Activated T-cell treated with anti-CD3 and anti-CD28 coated beads, Interleukin-2, amount 50 U/mL, for 72 hours (primary cell): ENCODE measurements at places on chromosomes 3 and 15. TPM values are rescaled to one million over a fixed set of nuclear protein-coding genes. Genes with fewer than 3 reads are reported as not detected.

- no peak for DNase-seq
- H3K27ac ChIP-seq, result no peak overlapping the region
- no peaks in the 10 kb centered on the region for H3K4me1 ChIP-seq
- no peak overlapping the region for H3K4me3 ChIP-seq
Measured at GRCh38 chr3:160643994-160644393, 33.0 kb upstream of the ARL14 start.

GRCh38 chr3:177836671-177837070 is 639.4 kb upstream of the TBL1XR1 start:
- no peaks in the 10 kb centered on the region for H3K36me3 ChIP-seq
- no peak overlapping the region for H3K4me3 ChIP-seq
- H3K27ac ChIP-seq, result no peak overlapping the region
- no peak for DNase-seq
- H3K4me1 ChIP-seq, result peaks cover 17% of the 10 kb centered on the region

GRCh38 chr3:154334973-154335420 is 10.7 kb upstream of the DHX36 start:
- H3K36me3 ChIP-seq, result no peaks in the 10 kb centered on the region
- no peak overlapping the region for H3K27ac ChIP-seq
- H3K4me3 ChIP-seq, result no peak overlapping the region
- DNase-seq, result no peak

DNA sequence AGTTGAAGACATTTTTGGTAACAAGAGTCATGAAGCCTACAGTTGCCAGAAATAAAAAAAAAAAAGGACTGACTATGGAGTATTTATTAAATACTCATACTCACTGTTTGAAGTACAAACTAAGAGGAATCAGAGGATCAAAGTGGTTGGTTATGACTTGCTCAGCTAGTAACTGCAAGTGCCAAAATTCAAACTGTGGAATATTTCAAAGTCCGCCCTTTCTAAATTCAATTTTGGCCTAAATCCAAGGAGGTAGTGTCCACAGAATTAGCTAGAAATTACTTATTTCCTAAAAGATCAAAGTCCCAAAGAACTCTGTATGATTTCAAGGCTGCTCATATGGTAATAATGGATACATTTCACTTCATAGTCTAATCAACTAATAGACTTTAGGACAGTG is 274.5 kb downstream of the ZBTB20 start:
- H3K4me1 ChIP-seq, result peaks cover 8% of the 10 kb centered on the region
- H3K4me3 ChIP-seq, result no peak overlapping the region
- DNase-seq, result no peak
- H3K27me3 ChIP-seq, result no peaks in the 10 kb centered on the region
- no peak overlapping the region for H3K27ac ChIP-seq

- H3K4me3 ChIP-seq, result no peak overlapping the region
- peaks cover 7% of the 10 kb centered on the region for H3K36me3 ChIP-seq
- DNase-seq, result no peak
- no peaks in the 10 kb centered on the region for H3K4me1 ChIP-seq
- H3K27me3 ChIP-seq, result no peaks in the 10 kb centered on the region
Measured at GRCh38 chr3:53092216-53092615, 38.0 kb downstream of the RFT1 start.

DNA sequence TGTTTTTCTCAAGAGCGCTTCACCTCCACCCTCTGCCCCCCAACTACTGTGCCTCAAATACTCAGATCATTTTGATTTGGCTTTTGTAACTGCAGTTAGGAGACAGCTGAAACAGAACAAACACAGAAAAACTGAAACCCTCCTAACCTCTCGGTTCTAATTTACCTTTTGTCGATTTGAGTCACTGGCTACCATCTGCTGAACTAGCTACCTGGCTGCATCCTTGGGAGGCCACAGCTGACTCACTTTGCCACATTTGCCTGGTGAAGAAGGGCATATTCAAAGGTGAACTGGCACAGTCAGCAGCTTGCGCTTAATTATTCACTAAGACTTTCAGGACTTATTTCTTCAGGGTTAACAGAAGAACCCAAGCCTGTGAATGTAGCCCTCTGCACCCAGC is 117.7 kb downstream of the FOXB1 start:
- DNase-seq, result peak; percentile 76
- H3K36me3 ChIP-seq, result no peaks in the 10 kb centered on the region
- H3K27ac ChIP-seq, result peak overlapping the region; percentile 18
- H3K4me1 ChIP-seq, result peaks cover 80% of the 10 kb centered on the region
- peak overlapping the region; percentile 69 for H3K4me3 ChIP-seq
- H3K27me3 ChIP-seq, result peaks cover 9% of the 10 kb centered on the region

DNA sequence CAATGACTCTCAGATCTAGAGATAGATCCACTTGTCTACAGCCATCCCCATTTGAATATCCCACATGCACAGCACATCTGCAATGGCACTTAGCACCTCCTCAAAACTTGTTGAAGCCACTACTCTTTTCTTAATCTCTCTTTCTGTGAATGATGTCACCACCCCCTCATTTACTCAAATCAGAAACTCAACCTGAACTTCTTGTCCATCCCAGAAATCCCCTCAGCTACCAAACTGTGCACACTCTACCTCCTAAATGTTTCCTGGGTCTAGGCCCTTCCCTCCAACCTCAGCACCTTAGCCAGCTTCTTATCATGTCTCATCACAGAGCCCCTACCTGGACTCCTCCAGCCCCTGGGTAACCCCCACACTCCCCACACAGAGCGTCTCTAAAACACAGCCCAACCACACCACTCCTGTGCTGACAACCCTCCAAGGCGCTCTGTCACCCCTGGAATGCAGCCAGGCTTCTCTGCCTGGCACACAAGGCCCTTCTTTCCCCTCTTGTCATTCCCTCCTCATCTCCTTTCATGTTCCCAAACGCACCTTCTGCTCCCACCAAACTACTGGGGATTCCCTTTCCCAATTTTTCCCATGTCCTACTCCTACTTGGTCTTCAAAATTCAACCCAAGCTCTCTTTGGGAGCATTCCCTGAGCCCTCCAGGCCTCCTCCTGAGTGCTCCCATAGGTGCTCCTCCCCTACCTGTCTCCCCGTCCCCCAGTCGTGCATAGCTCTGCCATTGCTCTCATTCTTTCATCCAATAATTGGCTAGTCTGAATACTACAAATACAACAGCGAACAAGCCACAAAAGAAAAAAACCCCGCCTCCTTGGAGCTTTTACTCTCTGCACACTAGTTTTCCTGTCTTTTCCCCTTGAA is 39.8 kb upstream of the ZBTB38 start:
- H3K36me3 ChIP-seq, result peaks cover 2% of the 10 kb centered on the region
- peaks cover 21% of the 10 kb centered on the region for H3K4me1 ChIP-seq
- DNase-seq, result peak; percentile 54
- H3K27me3 ChIP-seq, result no peaks in the 10 kb centered on the region

DNA sequence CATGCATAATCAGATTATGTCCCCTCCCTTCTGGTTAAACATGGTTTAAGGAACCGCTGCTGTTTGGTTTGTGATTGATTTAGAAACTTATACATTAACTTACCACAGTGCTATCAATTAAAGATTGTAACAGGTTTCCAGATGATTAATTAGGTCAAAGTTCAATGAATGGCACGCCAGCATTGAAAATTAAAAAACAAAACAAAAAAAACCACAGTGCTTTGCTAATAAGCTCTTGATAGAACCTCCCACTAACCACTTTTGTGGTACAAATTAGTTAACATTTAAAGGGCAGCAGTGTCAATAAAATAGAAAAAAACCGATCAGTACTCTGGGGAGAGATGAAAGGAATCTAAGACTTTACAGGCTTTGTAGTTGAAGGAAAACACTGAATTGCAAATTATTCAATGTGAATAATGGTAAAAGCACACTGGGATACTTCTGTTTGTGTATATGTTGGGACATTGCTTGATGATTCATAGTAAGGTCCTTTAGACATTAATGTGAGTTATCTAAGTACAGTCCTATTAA is 7.6 kb upstream of the C3orf38 start:
- H3K4me3 ChIP-seq, result peak overlapping the region; percentile 43
- H3K36me3 ChIP-seq, result peaks cover 4% of the 10 kb centered on the region
- peak overlapping the region; percentile 73 for H3K27ac ChIP-seq
- H3K4me1 ChIP-seq, result peaks cover 19% of the 10 kb centered on the region

DNA sequence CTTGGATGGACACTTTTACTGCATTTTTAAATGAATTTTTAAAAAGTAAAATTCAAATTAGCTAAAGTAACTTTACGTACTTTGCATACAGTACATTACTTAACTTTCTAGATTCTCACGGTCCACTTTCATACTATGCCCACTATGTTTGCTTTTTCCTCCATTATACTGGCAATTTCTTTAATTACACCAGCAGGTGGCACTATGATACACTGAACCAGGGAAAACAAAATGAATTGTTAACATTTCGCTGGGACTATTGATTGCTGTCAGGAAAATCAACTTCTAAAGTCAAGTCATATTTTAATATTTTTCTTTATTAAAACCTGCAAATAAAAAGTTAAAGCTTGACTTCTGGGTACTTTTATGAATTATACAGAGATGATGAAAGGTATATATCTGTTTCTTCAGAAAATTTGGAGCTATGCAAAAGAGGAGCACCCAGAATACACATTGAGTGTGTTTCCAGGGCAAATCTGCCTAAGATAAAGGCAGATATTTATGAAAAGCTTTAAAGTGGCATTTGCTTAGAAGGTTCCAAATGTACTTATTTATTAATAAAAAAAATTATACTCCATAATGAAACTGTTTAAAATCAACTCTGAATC is 21.8 kb upstream of the POU1F1 start:
- no peaks in the 10 kb centered on the region for H3K36me3 ChIP-seq
- H3K27ac ChIP-seq, result no peak overlapping the region

DNA sequence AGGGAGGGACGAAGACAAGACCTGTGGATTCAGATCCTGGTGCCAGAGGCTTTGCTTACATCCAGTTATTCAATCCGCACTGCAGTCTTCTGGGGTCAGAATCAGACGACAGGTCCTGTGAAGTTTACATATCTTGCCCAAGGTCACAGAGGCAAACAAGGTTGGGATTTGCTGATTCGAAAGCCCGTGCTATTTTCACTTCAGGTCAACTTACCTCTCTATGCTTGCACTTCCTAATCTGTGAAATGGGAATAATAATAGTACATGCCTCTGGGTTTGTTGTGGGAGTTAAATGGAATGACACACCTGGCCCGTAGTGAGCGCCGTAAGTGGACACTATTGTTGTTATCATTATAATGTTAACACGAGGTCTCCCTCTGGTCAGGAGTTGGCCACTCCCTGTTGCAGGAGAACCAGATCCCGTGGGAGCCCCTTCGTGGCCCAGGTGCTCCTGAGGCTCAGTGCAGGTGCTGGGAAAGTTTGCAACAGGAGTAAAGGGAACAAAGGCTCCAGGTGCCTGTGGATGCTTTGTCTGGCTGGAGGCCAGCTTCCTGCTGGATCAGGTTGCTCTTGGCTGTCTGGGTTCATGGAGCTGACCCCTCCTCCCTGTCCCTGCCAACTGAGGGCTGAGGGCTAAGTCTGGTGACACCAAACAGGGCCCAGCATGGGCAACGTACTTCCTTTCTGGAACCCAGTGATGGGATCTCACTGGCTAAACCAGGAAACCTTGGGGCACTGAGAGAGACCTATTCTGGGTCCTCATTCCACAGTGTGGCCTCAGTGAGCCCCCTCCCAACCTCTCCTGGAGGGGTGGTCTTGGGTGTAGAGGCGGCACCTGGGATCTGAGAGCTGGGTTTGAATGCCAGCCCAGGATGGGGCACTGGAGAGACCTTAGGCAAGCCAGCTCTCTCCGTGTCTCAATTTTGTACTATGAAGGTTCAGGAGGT is 40.1 kb upstream of the SEMA4B start:
- no peak for DNase-seq
- no peaks in the 10 kb centered on the region for H3K36me3 ChIP-seq
- peaks cover 15% of the 10 kb centered on the region for H3K27me3 ChIP-seq
- no peak overlapping the region for H3K4me3 ChIP-seq
- no peak overlapping the region for H3K27ac ChIP-seq

IL17RB gene
- total RNA-seq, result 2.1 TPM

COL8A1 gene
- not detected for total RNA-seq

LIPC gene
- 2.2 TPM for total RNA-seq

GRCh38 chr3:182117583-182117982 is 405.9 kb downstream of the SOX2 start:
- no peaks in the 10 kb centered on the region for H3K36me3 ChIP-seq
- no peaks in the 10 kb centered on the region for H3K4me1 ChIP-seq
- no peak for DNase-seq
- H3K4me3 ChIP-seq, result no peak overlapping the region
- no peak overlapping the region for H3K27ac ChIP-seq

DNA sequence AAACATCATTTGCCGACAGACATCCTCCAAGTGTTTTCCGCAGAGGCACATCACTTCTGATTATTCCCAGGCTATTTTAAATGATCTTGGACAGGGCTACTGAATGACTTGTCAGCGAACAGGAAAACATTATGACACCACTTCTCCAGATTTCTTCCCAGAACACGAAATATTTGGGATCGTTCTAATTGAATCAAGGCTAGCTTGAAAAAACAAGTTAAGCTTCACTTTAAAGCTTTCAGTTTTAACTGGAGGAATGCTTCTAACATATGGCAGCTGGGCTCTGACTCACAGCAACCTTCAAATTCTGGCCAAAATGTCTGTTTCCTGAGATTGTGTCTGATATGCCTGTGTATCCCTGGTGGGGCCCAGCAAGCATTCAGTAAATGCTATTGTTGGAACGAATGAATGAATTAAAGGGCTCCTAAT is 127.0 kb upstream of the ICE2 start:
- no peak overlapping the region for H3K27ac ChIP-seq
- no peak for DNase-seq
- no peaks in the 10 kb centered on the region for H3K36me3 ChIP-seq
- H3K4me3 ChIP-seq, result no peak overlapping the region
- peaks cover 14% of the 10 kb centered on the region for H3K4me1 ChIP-seq
- peaks cover 23% of the 10 kb centered on the region for H3K27me3 ChIP-seq

CFAP100 gene
- total RNA-seq, result not detected

GRCh38 chr3:13579063-13579462 is 30.1 kb downstream of the FBLN2 start:
- H3K27me3 ChIP-seq, result no peaks in the 10 kb centered on the region
- no peak for DNase-seq
- peaks cover 16% of the 10 kb centered on the region for H3K4me1 ChIP-seq

DNA sequence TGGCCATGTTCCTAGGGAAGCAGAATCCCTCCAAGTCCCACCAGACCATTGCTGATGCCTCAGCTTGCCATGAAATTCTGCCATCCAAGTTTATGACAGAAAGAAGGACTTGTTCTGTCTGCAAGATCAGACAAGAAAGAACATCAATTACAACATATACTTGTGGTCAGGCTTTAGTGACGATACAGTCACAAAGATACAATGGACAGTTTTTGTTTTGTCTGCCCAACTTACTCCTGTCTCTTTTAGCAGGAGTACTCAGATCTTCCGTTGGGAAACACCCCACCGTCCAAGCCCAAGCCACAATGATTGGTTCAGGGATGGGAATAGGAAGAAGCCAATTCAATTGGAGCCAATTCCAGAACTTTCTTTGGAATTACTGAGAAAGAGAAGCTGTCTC is 15.7 kb downstream of the KLHL6 start:
- H3K4me1 ChIP-seq, result peaks cover 91% of the 10 kb centered on the region
- peaks cover 3% of the 10 kb centered on the region for H3K36me3 ChIP-seq
- H3K27ac ChIP-seq, result no peak overlapping the region
- no peaks in the 10 kb centered on the region for H3K27me3 ChIP-seq
- no peak for DNase-seq
- H3K4me3 ChIP-seq, result peak overlapping the region; percentile 14

- no peaks in the 10 kb centered on the region for H3K36me3 ChIP-seq
- no peaks in the 10 kb centered on the region for H3K27me3 ChIP-seq
- no peak overlapping the region for H3K4me3 ChIP-seq
- no peak for DNase-seq
- H3K27ac ChIP-seq, result no peak overlapping the region
Measured at GRCh38 chr3:9213019-9213634, 36.3 kb downstream of the SRGAP3 start.

PARP15 gene
- 28.6 TPM for total RNA-seq

SLC22A14 gene
- total RNA-seq, result 0.14 TPM

GRCh38 chr3:116350119-116350733 is 95.1 kb downstream of the LSAMP start:
- H3K4me1 ChIP-seq, result no peaks in the 10 kb centered on the region
- H3K4me3 ChIP-seq, result no peak overlapping the region
- no peaks in the 10 kb centered on the region for H3K27me3 ChIP-seq
- no peaks in the 10 kb centered on the region for H3K36me3 ChIP-seq
- no peak overlapping the region for H3K27ac ChIP-seq
